ENCODE measurements at places on chromosomes 1 and 21. TPM values are rescaled to one million over a fixed set of nuclear protein-coding genes. Genes with fewer than 3 reads are reported as not detected.

Gene PCP4
- polyA plus RNA-seq, result 0.78 TPM

DNA sequence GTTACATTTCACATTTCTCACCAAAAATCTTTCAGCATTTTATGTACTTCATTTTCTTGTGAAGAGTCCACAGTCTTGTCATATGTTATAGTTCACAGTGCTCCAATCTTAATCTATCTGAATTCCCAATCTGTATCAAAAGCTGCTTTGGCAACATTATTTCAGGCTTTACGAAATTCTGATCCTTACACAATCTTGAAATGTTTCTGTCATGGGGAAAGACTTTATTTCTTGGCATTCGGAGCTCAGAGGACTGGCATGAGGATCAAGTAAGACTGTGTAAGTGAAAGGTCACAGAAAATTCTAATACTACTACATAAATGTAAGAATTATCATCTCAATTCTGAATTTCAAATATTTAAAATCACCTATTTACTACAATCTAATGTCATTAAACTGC, 2.0 kb downstream of the USP33 start:
- DNase-seq, result no peak

DNA sequence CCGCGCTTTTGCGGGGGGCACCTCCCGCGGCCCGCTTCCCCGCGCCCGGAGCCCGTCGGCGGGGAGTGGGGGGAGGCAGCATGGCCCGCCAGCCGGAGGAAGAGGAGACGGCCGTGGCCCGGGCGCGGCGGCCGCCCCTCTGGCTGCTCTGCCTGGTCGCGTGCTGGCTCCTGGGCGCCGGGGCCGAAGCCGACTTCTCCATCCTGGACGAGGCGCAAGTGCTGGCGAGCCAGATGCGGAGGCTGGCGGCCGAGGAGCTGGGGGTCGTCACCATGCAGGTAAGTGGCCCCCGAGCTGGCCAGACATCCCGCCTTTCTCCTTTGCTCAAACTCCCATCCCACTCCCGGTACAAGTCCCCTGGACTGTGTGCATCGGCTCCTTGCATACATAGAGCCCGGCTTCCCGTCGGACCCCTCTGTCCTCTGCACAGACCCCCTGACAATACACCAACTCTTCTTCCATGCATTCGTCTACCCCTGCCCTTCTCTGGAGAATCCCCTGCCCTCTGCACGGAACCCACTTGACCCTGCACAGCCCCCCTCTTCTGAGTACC, 812 bp downstream of the CACHD1 start:
- DNase-seq, result no peak

DNA sequence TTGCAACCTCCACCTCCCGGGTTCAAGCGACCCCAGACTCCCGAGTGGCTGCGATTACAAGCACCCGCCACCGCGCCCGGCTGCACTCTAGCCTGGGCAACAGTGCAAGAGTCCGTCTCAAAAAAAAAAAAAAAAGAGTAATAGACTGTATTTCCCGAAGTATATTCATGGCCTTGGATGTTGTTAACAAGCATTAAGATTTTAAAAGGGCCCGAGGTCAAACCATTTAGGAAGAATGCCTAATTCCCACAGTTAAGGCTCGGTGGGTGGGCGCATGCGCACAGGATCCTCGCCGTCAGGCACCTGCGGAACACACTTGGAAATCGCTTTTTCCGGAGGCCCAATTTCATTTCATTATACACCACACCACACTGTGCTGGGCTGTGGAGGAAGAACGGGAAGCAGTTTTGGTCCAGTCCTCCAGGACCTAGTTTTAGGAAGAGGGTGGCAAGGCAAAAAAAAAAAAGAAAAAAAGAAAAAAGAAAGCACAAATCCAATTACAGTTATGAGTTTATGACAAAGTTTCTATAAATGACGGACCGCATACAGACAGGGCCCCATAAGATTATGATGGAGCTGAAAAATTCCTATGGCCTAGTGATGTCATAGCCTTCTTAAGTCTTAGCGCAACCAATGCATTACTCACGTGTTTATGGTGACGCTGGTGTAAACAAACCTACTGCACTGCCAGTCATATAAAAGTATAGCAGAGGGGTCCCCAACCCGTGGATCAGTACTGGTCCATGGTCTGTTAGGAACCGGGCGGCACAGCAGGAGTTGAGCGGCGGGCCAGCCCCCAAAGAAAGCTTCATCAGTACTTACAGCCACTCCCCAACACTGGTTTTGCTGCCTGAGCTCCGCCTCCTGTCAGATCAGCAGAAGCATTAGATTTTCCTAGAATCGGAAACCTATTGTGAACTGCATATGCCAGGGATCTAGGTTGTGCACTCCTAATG, 38.2 kb downstream of the H3-3A start:
- DNase-seq, result no peak

DNA sequence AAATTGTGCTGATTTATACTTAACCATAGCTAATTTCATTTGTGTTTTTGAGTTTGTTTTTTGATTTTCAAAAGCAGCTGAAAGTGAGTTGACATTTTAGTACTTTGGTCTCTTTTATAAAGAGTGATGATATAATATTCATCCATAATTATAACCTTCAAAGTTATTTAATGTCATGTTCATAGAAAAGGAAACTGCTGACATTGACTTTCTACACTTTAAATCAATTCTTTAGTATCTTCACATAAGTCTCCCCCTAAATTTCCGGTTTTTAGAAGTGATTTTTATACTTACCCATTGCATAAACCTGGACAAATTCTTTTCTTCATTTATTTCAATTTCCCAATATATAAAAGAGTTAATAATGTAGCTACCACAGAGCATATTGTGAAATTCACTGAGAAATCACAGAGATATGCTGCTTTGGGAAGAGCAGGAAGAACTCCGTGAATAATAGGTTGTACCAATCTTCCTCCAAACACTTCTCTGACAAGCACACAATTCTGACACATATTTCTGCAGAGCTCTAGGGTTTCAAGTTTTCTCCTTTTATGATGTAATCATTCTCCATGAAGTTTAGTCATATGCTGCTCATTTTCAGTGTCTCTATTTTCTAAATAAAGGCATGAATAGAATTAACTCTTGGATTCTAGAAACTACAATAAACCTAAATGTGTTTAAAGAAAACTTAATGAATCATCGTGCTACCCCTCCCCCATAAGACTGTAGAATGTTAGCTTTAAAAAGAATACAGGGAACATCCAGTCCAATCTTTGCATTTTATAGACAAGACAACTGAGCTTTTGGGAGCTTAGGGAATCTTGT, 25.6 kb upstream of the CDC42BPA start:
- no peak for DNase-seq

GRCh38 chr21:38311765-38312164, 55.0 kb downstream of the KCNJ15 start:
- no peak for DNase-seq
